Fibroblast of skin of right biceps (primary cell): ENCODE measurements at places on chromosomes 5 and 9.
A peak's percentile ranks its signal among the peaks of the same experiment; 100 is the strongest.

- no peak for DNase-seq
These were observed 4.7 kb upstream of the PPP1R26 start for GRCh38 chr9:135474915-135475314.

- DNase-seq: peak; percentile 28
These were observed 283.3 kb downstream of the TMEM167A start for GRCh38 chr5:82793808-82794419.

DNA sequence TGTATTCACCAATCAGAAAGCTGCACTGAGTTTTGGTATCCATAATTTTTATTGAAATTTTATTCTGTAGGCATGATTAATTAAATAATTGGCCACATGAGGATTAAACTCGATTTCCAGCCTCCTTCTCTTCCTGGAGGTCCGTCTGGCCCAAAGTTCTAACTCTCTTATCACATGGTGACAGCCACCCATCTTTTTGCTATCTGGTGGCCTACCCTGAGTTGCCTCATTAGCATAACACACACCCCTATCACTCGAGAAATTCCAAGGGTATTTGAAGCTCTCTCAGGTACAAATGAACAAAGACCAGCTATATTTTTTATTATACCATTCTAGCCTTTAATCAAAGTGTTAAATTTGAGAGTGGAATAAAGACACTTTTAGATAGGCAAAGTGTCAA lies 57.7 kb downstream of the APC start:
- DNase-seq: no peak

DNA sequence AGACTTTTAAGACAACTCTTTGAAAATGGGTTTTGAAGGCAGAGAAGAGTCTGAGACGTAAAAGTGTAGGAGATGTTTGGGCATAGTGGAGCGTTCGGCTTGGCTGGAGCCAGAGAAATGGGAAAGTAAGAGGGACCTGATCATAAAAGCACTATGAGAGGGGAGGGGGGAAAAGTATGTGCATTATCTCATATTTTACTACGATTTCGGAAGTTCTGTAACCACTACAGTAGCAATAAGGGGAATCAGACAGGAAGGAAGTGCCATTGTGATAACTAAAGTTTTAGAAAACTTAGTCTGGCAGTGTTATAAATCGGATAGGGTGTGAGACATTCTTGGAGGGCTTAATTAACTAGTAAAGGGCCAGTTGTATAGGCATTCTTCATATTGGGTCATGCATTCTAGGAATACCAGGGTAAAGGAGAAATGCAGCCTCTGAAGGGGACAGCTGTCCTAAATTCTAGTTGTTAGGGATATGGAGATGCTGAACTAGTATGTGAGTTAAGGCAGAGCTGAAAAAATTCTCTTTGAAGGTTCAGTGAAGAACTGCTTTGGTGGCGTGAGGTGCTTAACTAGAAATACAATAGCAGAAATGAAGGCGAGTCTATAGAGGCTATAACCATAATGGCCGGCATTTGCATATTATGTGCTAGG lies 83.8 kb upstream of the FREM1 start:
- peak; percentile 6 for DNase-seq

DNA sequence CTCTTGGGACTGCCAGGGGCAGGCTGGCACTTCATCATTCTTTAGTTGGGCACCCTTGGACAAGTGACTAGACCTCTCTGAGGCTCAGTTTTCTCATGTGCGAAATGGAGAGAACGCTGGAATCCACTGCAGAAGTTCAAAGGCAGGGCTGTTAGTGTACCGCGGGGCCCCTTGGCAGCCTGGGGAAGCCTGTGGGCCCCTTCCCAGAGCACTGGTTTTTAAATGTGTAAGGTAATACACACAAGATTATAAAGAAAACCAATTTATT lies 209.5 kb upstream of the MVB12B start:
- no peak for DNase-seq
